Thoracic aorta (tissue), 2 donors: ENCODE measurements at places on chromosomes 12 and 14.
A peak's percentile ranks its signal among the peaks of the same experiment; 100 is the strongest.

- no peaks in the 10 kb centered on the region for H3K36me3 ChIP-seq
- H3K27ac ChIP-seq: no peak overlapping the region
- H3K4me3 ChIP-seq: no peak overlapping the region
- no peak for DNase-seq
Observed at GRCh38 chr12:131048611-131048990, 94.9 kb downstream of the ADGRD1 start.

DNA sequence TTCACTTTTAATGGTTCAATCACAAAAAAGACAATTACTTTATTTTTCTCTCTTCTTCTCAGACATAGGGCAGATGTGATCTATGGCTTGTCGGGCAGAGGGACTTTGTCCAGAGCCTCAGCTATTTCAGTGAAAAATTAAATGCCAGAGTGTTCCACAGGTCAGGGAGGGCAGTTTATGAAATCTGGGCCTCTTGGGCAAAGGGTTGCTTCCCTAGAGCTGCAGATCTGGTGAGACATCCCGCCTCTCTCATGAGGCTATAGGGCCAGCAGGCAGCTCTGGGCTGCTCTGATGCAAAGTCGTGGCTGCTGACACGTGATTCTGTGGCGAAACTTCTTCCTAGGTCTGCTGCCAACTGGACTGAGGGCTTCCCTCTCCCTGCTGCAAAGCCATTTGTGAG lies 6.0 kb downstream of the CLMN start:
- H3K36me3 ChIP-seq: no peaks in the 10 kb centered on the region
- H3K27me3 ChIP-seq: no peaks in the 10 kb centered on the region
- H3K27ac ChIP-seq: no peak overlapping the region
- no peak for DNase-seq
- H3K4me3 ChIP-seq: no peak overlapping the region

DNA sequence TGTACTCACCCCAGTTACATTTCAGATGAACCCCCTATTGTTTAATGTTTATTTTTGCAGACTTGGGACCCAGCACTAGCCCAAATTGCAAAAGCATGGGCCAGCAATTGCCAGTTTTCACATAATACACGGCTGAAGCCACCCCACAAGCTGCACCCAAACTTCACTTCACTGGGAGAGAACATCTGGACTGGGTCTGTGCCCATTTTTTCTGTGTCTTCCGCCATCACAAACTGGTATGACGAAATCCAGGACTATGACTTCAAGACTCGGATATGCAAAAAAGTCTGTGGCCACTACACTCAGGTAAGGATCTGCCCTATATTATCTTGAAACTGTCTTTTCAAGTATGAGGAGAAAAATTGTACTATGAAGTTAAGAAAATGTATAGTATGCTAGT lies 1.2 kb downstream of the GLIPR1 start:
- H3K27ac ChIP-seq: peak overlapping the region; percentile 88
- no peaks in the 10 kb centered on the region for H3K27me3 ChIP-seq
- H3K4me3 ChIP-seq: peak overlapping the region; percentile 77
- H3K36me3 ChIP-seq: no peaks in the 10 kb centered on the region
- DNase-seq: no peak
- H3K4me1 ChIP-seq: peaks cover 32% of the 10 kb centered on the region

GRCh38 chr14:38930022-38930421 lies 173.0 kb downstream of the SEC23A start:
- H3K36me3 ChIP-seq: no peaks in the 10 kb centered on the region
- H3K4me3 ChIP-seq: no peak overlapping the region
- DNase-seq: no peak
- no peak overlapping the region for H3K27ac ChIP-seq

- no peaks in the 10 kb centered on the region for H3K36me3 ChIP-seq
- H3K27ac ChIP-seq: no peak overlapping the region
- DNase-seq: no peak
- peaks cover 23% of the 10 kb centered on the region for H3K4me1 ChIP-seq
- peak overlapping the region; percentile 73 for H3K4me3 ChIP-seq
Observed at GRCh38 chr12:3201339-3202051, 124.3 kb downstream of the TSPAN9 start.

DNA sequence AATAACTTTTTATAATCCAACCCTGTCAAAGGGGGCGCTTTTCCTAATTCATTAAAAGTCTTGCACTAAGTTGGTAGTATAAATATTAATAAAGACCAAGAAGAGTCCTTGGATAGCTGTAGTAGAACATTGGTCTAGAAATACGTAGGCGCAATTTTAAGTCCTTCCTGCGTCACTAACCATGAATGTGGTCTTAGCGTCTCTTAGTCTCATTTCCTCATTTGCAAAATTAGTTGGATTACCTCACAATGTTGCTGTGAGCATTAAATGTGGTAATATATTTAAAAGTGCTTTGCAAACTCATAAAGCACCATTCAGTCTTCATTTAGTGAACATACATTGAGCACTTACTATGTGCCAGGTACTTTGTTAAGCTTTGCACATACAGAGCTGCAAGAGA lies 149.7 kb downstream of the AEBP2 start:
- no peaks in the 10 kb centered on the region for H3K27me3 ChIP-seq
- H3K4me3 ChIP-seq: no peak overlapping the region
- DNase-seq: no peak
- no peaks in the 10 kb centered on the region for H3K36me3 ChIP-seq

DNA sequence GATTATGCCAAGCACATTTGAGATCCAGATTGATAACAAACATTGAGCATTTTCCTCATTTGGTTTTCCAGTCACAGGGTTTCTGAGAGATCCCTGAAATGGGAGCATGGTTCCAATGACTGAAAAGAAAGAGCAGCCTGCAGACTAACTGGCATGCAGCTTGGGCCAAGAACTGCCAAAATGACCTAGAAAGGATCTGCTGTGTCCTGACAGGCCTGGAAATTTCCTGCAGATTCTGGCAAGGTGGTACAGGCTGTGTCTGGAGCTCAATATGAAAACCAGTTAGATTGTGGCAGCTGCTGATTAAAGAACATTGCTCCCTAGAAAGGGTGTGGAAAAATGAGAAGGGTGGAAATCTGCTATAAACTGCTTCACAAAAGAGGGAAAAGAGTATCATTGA lies 417.3 kb downstream of the IPO8 start:
- DNase-seq: no peak
- H3K27ac ChIP-seq: no peak overlapping the region
- no peak overlapping the region for H3K4me3 ChIP-seq
- no peaks in the 10 kb centered on the region for H3K4me1 ChIP-seq
- no peaks in the 10 kb centered on the region for H3K36me3 ChIP-seq

DNA sequence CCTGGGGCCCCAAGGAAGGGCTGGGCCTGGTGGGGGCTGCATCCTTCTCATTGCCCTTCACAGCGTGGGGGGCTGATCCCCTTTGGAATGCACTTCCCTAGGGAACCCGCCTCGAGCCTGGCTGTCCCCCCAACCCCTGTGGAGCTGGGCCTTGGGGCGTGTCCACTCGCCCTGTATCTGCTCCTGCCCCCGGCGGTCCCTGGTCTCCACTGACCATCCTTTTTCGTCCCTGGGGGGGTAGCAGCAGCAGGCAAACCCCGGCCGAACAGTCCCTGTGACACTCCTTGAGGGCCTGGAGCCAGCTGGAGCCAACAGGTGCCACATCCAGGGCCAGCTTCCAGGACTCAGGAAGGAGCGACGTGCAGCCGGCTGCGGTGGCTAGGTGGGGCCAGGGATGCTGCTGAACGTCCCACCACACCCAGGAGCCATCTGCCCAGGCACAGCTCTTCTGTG lies 9.4 kb upstream of the GPR132 start:
- DNase-seq: no peak
- H3K36me3 ChIP-seq: no peaks in the 10 kb centered on the region
- no peaks in the 10 kb centered on the region for H3K27me3 ChIP-seq
- no peak overlapping the region for H3K27ac ChIP-seq
- no peak overlapping the region for H3K4me3 ChIP-seq

DNA sequence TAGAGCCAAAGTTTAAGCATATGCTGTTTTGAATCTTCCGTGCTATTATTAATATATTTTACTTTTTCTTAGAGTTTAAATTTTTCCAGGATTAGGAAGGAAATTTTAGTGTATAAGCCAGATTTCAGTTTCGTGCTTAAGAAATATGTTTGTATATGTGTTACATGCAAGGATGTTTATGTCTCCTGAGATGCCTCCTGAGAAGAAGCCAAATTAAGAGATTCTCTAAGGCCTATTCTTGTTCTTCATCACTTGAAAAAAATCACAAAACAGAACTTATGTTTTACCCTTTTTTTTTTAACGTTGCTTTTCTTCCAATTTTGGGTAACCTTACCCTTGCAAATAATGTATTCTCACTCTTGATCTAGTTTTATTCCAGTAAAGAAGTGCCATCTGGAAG lies 412.7 kb downstream of the TMTC2 start:
- no peak overlapping the region for H3K4me3 ChIP-seq
- H3K36me3 ChIP-seq: no peaks in the 10 kb centered on the region
- no peak for DNase-seq

GRCh38 chr12:43898474-43898873 lies 62.6 kb downstream of the TMEM117 start:
- DNase-seq: no peak
- H3K4me1 ChIP-seq: no peaks in the 10 kb centered on the region
- no peaks in the 10 kb centered on the region for H3K27me3 ChIP-seq
- H3K36me3 ChIP-seq: no peaks in the 10 kb centered on the region
- no peak overlapping the region for H3K27ac ChIP-seq

DNA sequence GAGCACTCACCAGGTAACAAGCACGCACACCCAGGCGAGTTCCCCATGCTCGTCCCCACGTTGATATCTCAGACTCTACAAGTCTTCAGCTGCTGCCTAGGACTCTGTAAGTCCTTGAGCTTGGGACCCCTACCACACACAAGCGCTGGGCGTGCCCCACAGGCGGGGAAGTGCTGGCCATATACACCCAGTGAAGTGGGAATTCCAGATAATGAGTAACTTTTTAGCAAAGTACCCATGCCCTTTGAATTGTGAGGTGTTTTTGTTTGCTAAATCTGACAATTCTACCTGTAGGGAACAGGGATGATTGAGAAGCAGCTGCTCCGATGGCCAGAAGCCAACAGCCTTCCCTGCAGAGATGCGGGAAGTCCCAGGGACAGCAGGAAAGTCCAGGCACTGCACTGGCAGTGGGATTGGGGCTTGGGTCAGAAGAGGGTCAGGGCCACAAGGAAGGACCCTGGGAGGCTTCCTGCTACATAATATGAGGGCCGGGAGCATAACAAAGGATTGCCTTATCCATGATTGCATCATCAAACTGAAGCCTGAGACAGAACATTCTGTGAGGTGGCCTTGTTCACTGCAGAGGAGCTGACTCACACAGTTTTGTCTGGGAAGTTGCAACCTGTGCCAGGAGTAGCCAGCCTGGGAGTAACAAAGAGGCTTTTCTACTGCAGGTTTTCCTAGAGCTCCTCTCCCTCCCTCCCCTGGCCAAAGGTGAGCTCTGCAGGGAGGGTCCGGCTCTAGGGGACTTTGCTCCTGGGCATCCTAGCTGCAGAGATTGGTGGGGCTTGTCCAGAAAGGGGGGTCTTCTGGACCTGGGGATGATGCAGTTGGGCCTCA lies 13.2 kb upstream of the SERPINA3 start:
- no peaks in the 10 kb centered on the region for H3K36me3 ChIP-seq
- H3K27me3 ChIP-seq: no peaks in the 10 kb centered on the region
- H3K4me3 ChIP-seq: no peak overlapping the region
- peak; percentile 40 for DNase-seq
- peaks cover 23% of the 10 kb centered on the region for H3K4me1 ChIP-seq
- H3K27ac ChIP-seq: peak overlapping the region; percentile 84

GRCh38 chr12:92183575-92183974 lies 37.9 kb upstream of the BTG1 start:
- H3K27me3 ChIP-seq: no peaks in the 10 kb centered on the region
- no peak for DNase-seq
- H3K4me1 ChIP-seq: no peaks in the 10 kb centered on the region

DNA sequence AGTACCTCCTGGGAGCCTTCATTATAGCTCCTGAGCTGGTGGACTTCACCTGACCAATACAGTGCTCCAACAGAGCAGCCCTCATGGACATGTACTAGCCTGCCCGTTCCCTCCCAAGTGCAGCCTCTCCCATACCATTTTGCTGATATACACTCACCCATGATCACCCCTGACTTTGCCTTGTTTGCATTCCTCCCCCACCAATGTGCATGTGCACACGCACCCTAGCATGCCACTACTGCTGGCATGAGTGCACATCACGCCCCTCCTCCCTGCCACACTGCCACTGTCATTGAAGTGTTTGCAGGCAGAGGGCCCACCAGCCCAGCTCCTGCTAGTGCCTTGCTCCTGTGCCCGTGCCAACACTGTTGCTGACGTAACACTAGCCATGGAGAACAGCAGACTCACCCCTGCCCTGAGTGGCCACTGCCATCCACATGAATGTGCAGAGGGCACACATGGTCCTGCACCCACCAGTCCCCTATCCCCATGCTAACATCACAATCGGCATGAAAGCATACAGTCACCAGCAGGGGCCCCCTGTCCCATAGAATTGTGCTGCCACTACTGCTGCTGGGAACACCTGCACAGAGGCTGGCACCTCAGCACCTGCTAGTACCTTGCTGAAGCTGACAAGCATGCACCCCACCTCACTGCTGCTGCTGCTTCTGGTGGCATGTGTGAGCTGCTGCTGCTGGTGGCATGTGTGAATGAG lies 110.3 kb downstream of the SINHCAF start:
- no peak overlapping the region for H3K4me3 ChIP-seq
- no peak for DNase-seq
- no peaks in the 10 kb centered on the region for H3K27me3 ChIP-seq
- no peaks in the 10 kb centered on the region for H3K36me3 ChIP-seq
- H3K4me1 ChIP-seq: no peaks in the 10 kb centered on the region
- H3K27ac ChIP-seq: no peak overlapping the region

GRCh38 chr12:75814851-75815754 lies 216.5 kb downstream of the PHLDA1 start:
- H3K36me3 ChIP-seq: no peaks in the 10 kb centered on the region
- DNase-seq: peak; percentile 12
- H3K27ac ChIP-seq: peak overlapping the region; percentile 60
- H3K4me1 ChIP-seq: peaks cover 18% of the 10 kb centered on the region

DNA sequence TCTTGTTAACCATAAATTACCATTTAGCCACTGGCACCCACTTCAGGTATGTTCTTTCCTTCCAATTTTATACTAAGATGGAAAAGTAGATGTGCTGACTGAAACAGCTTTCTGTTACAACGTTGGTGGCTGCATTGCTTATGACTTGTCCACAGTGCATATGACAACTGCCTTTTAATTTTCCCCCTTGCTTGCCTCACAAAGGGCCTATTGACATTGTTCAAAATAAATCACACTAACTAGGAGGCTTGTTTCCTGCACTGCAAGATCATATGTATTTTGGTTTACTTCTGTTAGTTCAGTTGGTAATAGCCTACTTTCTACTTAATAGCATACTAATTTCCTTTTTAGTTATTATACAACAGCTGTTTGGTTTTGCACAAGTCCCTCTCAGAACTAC lies 55.4 kb downstream of the SCAF11 start:
- H3K4me3 ChIP-seq: no peak overlapping the region
- peak overlapping the region; percentile 75 for H3K27ac ChIP-seq
- DNase-seq: no peak
- H3K4me1 ChIP-seq: peaks cover 18% of the 10 kb centered on the region
- no peaks in the 10 kb centered on the region for H3K27me3 ChIP-seq
